ENCODE measurements at places on chromosomes 1 and 21.
A peak's percentile ranks its signal among the peaks of the same experiment; 100 is the strongest.

- no peak for DNase-seq
Measured at GRCh38 chr1:8255712-8256111, 62.2 kb upstream of the SLC45A1 start.

- DNase-seq, result no peak
Measured at GRCh38 chr1:100322436-100323211, 29.7 kb upstream of the CDC14A start.

- no peak for DNase-seq
Measured at GRCh38 chr1:6205849-6206519, at the start of gene RNF207. Gene RNF207, plus strand, starts transcription at chr1:6206119. Its CDS starts 417 bp downstream, at chr1:6206536.

GRCh38 chr1:29973406-29973805, 737.1 kb downstream of the PTPRU start:
- no peak for DNase-seq

DNA sequence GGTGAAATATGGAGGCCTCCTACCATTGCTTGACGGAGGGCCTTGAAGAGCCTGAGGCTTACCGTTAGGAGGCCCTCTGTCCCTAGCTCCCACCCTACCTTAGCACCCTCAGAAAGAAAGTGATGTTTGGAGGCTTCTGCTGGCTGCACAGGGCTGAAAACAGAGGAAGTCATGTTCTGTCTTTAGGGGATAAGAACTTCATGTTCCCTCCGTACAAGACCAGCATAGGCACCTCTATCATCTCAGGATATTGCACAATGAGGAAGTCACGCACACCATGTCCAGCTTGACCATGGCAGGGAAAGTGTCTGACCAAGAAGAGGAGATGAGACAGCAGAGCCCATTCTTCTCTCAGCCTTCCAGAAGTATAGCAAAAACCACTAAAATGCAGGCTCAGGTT, 13.8 kb downstream of the ADORA3 start:
- no peak for DNase-seq

DNA sequence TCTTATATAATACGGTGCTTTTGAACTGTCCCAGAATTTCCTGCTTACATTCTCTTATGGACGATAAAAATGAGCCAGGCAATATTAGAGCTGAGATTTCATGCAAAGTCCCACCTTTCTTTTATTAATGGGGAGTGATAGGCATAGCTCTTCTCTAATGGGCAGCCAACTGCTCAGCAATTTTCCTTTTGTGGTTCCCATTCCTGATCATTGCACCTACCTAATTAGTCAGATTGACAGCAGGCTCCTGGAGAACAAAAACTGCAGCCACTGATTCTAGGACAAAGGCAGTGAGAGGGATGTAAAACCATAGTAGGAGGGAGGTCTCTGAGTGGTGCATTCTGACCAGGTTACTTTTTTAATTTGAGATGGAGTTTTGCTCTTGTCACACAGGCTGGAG, 110.4 kb downstream of the UCK2 start:
- no peak for DNase-seq

GRCh38 chr1:201245082-201245481, 38.2 kb upstream of the PKP1 start:
- DNase-seq, result peak; percentile 79

DNA sequence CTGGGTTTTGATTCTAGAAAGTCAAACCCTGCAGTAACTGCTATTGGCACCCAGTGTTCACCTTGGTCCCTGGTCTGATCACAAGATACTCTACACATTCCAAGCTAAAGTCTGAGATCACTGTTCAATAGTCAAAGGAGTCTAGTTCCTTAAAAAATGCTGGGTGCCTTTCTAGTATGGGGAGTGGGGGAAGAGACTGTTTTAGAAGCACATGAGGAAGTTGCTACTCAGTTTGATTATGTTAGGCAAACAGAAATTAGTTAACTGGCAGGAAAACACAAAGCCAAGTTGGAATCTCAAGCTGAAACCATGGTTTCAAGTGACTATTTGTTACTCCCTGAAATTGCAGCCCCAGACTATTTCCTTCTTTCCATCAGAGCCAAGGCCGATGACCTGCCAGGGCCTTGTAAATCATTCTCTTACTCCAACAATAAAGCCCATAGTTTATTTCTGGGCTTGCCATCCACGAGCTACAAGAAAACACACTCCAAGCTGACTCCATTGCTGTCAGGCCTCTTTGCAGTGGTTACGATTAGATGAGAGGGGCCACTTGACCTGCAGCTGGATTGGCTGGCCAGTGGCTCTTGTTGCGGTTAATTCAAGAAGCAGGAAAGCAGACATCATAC, 21.1 kb upstream of the VTCN1 start:
- no peak for DNase-seq

- no peak for DNase-seq
Measured at GRCh38 chr21:41277846-41278245, 38.8 kb upstream of the FAM3B start.

- DNase-seq, result no peak
Measured at GRCh38 chr1:64523413-64524337, 53.7 kb downstream of the CACHD1 start.

- DNase-seq, result no peak
Measured at GRCh38 chr21:30271156-30271555, 11.6 kb downstream of the KRTAP24-1 start.

GRCh38 chr1:52122384-52122783, 19.5 kb upstream of the ZFYVE9 start:
- DNase-seq, result no peak

GRCh38 chr1:200336101-200336845, 73.6 kb downstream of the ZNF281 start:
- DNase-seq, result no peak

- DNase-seq, result no peak
Measured at GRCh38 chr1:156246241-156246780, 1.5 kb downstream of the PAQR6 start.

DNA sequence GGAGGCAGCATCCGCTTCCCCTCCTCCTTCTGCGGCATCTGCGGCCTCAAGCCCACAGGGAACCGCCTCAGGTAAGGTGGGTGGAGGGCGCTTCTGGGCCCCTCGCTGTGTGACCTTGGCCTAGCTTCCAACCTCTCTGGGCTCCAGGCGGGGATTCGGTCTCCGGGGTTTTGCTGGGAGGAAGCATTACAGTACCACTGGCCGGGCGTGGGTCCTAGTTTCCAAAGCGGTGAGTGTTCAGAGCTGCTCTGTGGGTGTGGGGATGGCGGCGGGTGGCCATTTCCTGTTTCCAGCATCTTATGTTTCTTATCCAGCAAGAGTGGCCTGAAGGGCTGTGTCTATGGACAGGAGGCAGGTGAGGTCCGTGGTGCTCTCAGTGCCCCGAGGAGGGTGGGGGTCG, 11.6 kb downstream of the FAAH start:
- DNase-seq, result no peak

- no peak for DNase-seq
Measured at GRCh38 chr1:162088281-162088969, 18.9 kb downstream of the NOS1AP start.

DNA sequence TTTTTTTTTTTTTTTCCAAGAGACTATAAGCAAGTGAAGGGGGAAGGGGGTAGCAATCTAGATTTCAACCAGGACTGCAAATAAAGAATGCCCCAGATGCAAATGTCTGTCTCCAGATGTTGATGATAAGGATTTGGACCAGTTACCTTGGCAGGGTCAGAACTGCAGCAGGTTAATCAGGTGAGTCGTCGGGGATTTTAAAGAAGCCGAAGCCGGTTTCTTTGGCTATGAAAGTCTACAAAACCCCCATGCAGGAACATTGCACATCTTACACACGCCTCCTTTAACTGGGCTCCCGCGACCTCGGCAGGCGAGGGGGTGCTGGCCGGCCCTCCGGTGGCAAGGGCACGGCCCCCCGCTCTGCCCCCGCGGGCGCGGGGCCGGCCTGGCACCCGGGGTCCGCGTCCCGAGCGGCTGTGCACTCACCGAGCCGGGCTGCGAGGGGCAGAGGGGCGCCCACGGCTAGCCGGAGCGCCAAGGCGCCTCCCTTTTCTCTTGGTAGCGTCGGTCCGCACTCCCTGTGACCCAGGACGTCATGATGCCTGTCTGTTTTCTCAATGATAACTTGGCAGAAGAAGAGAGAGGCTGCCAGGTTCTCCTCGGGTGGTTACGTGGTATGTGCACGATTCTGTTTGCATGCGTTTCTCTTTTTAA, 366.3 kb upstream of the ESRRG start:
- DNase-seq, result peak; percentile 87

DNA sequence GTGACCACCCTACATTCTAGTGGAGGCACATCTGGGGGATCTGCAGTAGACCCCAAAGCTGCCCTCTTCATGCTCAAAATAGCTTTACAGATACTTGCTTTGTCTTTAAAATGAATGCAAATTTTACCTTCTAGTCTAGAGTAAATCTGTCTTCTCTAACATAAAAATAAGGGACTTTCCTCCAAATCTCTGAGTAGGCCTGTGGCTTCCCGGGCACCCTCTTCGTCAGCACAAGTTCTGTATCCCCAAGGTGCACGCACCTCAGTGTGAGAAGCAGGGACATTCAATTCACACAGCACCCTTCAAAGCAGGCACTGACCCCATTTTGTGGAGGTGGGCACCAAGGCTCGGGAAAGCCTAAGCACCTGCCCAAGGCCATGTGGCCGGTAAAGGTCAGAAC, 19.0 kb downstream of the MEF2D start:
- no peak for DNase-seq

GRCh38 chr21:21046063-21046462, 47.9 kb downstream of the NCAM2 start:
- DNase-seq, result no peak

- no peak for DNase-seq
Measured at GRCh38 chr21:44820851-44821250, 3.0 kb upstream of the SUMO3 start.

DNA sequence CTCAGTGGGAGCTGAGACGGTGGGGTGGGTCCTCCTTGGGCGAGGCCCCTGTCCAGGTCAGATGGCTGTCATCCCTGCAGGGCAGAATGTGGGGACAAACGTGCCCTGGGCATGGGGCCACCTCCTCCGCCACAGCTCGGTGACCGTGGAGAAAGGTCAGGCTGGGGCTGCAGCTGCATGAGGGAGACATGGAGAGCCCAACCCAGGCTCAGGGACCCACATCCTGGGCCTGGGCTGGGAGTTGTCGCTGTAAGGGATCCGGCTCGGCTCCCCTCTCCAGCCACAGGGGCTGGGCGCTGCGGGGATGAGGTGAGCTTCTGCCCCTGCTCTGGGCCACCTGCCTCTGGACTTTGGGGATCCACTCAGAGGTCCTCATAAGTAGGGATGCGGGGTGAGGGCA, 518 bp upstream of the PLCH2 start:
- DNase-seq, result no peak

DNA sequence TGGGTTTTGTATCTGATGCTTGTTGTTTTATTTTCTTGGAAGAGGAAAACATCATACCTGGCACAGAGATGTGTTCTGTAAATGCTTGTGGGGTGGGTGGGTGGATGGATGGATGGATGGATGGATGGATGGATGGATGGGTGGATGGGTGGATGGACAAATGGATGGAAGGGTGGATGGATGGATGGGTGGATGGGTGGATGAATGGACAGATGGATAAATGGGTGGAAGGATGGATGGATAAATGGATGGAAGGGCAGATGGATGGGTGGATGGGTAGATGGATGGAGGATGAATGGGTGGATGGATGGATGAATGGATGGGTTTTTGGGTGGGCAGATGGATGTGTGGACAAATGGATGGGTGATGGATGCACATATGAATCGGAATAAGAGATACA, 111.5 kb downstream of the PDE9A start:
- DNase-seq, result no peak

DNA sequence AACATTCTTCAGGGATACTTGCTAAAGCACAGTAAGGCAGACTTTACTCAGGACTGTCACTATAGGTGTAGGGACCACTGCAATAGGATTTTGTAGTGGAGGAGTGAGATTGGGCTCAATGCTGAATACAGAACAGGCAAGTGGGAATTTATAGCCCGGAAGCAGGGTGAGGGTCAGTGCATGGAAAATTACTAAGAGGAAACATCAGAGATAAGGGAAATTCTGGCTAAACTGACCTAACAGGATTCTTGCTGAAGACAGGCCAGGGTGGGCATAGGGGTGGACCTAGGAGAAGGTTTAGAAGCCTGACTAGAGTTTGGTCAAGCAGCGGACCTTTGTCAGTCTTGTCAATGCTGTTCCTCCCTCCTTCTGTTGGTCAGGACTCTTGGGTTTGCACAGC, 20.8 kb upstream of the ZNF362 start:
- DNase-seq, result no peak

Measured in NCI-H1092 treated with DMSO at 0.1 percent for 48 hours (cell line).